ENCODE measurements at places on chromosomes 3 and 15.

DNA sequence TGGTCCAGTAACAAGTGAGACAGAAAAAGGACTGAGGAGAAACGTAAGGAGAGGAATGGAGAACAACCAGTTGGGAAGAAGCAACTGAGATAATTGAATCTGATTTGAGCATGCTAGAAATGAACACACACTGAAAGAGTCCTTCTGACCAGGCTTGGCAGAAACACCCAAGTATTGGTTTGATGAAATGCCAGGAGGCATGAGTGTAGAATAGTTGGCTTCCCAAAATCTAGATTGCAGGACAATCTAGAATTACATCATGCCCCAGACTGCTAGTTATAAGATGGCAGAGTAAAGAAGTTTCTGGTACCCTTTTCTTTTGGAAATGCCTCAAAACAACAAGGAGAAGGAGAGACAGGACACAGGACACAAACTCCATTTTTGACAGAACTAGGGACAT, 189.7 kb upstream of the STT3B start:
- H3K4me3 ChIP-seq: no peak overlapping the region
- no peaks in the 10 kb centered on the region for H3K4me1 ChIP-seq
- DNase-seq: no peak
- H3K27me3 ChIP-seq: no peaks in the 10 kb centered on the region
- H3K36me3 ChIP-seq: peaks cover 2% of the 10 kb centered on the region

- no peak overlapping the region for H3K4me3 ChIP-seq
- H3K27ac ChIP-seq: no peak overlapping the region
- peaks cover 21% of the 10 kb centered on the region for H3K27me3 ChIP-seq
Measured at GRCh38 chr15:66722757-66723540, 20.9 kb downstream of the SMAD6 start.

DNA sequence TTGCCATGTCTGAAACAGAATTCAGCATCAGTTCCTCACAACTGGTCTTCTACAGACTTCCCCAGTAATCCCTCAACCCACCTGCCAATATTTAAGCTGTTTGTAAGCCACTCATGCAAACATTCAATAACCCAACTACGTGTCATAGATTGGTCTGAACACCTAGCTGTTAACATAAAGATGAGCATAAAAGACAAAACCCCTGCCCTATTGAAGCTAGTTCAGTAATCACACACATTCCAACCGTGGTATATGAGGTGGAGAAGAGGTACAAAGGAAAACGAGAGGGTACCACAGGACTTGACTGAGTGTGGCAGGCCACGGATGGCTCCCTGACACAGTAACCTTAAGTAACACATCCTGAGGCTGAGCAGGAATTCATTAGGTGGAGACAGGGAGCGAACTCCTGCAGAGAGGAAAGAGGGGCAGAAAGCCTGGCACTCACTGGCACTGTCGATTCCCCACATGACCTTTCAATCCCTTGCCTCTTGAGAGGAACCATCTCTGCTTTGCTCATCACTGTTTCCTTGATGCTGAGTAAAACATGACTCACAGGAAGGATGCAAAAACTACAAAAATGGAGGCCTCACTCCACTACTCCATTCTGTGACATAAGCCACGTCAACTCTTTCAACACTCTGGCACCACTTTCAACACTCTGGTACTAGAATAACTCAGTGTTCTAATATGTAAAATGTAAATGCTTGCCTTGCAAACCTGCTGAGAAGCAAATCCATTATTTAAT, 31.3 kb downstream of the RPN1 start:
- H3K4me1 ChIP-seq: peaks cover 24% of the 10 kb centered on the region
- H3K27me3 ChIP-seq: no peaks in the 10 kb centered on the region
- H3K27ac ChIP-seq: peak overlapping the region; percentile 98

DNA sequence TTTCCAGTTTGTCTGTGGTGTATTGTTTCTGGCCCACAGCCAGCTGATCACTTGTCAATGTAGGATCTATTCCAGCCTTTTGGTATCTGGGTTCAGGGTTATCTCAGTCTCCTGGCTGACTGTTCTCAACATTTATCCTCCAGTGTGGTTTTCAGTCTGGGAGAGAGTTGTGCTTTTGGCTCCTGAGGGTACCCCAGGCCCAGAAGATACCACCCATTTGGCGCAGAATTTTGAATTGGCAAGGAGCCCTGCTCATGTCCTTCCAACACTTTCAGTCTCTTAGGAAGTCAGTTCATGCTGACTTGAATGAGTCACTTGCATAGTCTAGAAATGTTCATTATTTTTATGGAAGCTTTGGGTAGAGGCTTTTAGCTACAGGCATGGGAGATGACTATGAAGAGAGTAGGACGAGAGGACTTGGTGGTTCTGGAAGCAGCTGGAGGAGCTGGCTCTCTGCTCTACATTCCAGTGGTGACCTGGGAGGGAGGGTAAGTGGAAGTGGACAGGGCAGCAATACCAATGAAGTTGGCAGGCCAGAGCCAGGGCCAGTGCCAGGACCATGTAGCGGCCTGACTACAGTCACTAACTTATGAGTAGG, 7.2 kb downstream of the POLR2H start:
- H3K4me1 ChIP-seq: peaks cover 27% of the 10 kb centered on the region
- H3K36me3 ChIP-seq: peaks cover 3% of the 10 kb centered on the region
- no peaks in the 10 kb centered on the region for H3K27me3 ChIP-seq
- H3K4me3 ChIP-seq: no peak overlapping the region
- no peak for DNase-seq

DNA sequence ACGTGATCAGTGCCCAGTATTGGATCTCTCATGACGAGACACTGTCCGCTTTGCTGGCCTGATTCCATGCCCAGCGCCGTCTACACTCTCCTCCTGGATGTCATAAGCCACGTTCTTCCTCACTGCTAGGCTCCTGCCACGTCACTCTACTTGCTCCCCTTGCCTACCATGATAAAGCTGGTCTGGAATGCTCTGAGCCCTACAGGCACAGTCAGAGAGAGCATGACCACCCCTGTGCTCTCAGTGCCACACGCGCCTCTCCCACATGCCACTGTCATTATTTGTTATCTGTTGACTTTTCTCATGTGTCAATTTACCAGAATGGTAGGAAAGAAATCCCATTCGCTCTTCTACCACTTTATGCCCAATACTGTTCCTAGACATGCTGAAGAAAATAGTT, 148.6 kb downstream of the ANO10 start:
- peaks cover 18% of the 10 kb centered on the region for H3K4me1 ChIP-seq
- H3K27ac ChIP-seq: no peak overlapping the region
- H3K27me3 ChIP-seq: no peaks in the 10 kb centered on the region
- peaks cover 5% of the 10 kb centered on the region for H3K36me3 ChIP-seq

DNA sequence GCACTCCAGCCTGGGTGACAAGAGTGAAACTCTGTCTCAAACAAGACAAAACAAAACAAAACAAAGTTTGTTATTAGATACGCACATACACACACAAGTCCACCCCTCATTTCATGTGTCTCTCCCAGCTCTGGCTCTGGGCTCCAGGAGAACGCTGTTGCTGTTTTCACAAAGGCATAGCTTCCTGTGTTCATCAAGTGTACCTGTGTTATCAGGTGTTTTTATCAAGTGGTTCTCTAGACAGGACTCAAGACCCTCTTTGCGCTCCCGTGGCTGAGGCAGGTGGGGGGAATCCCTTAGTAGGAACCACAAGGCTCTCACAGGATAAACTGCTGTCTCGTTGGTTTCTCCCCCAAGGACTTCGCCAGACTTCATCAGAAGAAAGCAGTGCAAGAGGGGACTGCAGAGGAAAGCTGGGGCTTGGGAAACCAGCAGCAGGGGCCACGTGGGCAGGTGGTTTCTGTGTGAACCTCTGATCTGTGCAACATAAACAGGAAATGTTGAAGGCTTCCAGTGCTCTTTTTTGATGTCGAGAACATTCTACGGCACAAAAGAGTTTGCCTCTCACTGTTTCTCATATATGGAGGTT, 6.9 kb upstream of the PPP1R2 start:
- no peaks in the 10 kb centered on the region for H3K27me3 ChIP-seq
- H3K36me3 ChIP-seq: no peaks in the 10 kb centered on the region
- peak overlapping the region; percentile 90 for H3K4me3 ChIP-seq
- peak; percentile 52 for DNase-seq
- peak overlapping the region; percentile 98 for H3K27ac ChIP-seq

DNA sequence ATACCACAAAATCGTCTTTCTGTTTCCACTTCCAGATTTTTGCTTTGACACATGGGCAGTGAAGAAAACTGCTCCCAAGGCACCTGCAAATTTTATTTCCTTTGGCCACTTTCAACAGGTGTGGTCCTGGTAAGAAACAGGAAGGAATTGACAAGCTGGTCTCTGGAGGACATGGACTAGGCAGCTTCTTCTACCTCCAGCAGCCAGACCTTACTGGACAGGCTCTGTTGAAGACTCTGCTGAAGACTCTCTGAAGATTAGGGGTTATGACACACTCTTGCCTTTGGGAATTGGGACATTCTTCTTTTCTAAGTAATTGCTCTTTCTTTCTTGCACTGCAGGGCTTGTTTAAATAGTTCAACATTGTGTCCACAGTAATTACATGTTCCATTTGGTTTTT, 147.7 kb upstream of the DCBLD2 start:
- peaks cover 3% of the 10 kb centered on the region for H3K4me1 ChIP-seq
- H3K27ac ChIP-seq: no peak overlapping the region
- H3K27me3 ChIP-seq: no peaks in the 10 kb centered on the region
- no peak for DNase-seq

- no peak overlapping the region for H3K4me3 ChIP-seq
- H3K36me3 ChIP-seq: peaks cover 2% of the 10 kb centered on the region
- no peak overlapping the region for H3K27ac ChIP-seq
- no peak for DNase-seq
- H3K27me3 ChIP-seq: peaks cover 22% of the 10 kb centered on the region
Measured at GRCh38 chr3:171846597-171846996, 3.4 kb downstream of the TMEM212 start.

DNA sequence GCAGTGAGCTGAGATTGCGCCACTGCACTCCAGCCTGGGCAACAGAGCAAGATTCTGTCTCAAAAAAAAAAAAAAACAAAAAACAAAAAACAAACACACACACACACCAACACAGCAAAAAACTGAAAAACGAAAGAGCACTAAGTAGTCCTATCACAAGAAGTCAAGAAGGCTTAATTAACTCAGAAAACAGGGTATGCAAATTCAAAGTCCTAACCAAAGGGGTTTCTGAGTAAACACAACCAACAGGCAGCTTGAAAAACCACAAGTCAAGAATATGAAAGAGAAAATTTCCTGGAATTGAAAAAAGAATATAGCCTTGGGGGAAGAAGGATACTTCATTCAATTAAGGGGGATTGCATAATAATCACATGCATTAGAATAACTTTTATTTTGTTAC, 37.7 kb upstream of the PARP14 start:
- DNase-seq: no peak
- H3K27me3 ChIP-seq: peaks cover 7% of the 10 kb centered on the region
- H3K36me3 ChIP-seq: peaks cover 4% of the 10 kb centered on the region
- no peak overlapping the region for H3K27ac ChIP-seq
- H3K4me3 ChIP-seq: no peak overlapping the region

- H3K4me3 ChIP-seq: no peak overlapping the region
- DNase-seq: no peak
- no peak overlapping the region for H3K27ac ChIP-seq
- no peaks in the 10 kb centered on the region for H3K36me3 ChIP-seq
- H3K4me1 ChIP-seq: no peaks in the 10 kb centered on the region
Measured at GRCh38 chr3:37489355-37489754, 315.0 kb upstream of the LRRFIP2 start.

- peaks cover 20% of the 10 kb centered on the region for H3K4me1 ChIP-seq
- DNase-seq: no peak
- no peak overlapping the region for H3K4me3 ChIP-seq
Measured at GRCh38 chr3:50325497-50326181, 2.4 kb downstream of the TUSC2 start.

DNA sequence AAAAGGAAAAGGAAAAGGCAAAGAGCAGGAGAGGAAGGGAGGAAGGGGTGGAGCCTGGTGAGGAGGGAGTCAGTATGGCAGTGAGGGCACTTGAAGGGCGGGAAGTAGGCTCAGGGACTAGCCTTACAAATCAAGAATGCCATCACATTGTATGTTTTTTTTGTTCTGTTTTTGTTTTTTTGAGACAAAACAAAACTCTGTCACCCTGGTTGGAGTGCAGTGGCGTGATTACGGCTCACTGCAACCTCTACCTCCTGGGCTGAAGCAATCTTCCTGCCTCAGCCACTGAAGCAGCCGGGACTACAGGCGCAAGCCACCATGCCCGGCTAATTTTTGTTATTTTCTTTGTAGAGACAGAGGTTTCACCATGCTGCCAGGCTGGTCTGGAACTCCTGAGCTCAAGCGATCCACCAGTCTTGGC, 10.5 kb upstream of the PIK3CB start:
- no peak for DNase-seq
- H3K4me3 ChIP-seq: no peak overlapping the region
- no peaks in the 10 kb centered on the region for H3K27me3 ChIP-seq
- H3K36me3 ChIP-seq: peaks cover 2% of the 10 kb centered on the region
- peaks cover 2% of the 10 kb centered on the region for H3K4me1 ChIP-seq

GRCh38 chr3:34145796-34146195, 347.4 kb downstream of the PDCD6IP start:
- no peaks in the 10 kb centered on the region for H3K27me3 ChIP-seq
- no peak overlapping the region for H3K27ac ChIP-seq
- no peak overlapping the region for H3K4me3 ChIP-seq
- DNase-seq: no peak

DNA sequence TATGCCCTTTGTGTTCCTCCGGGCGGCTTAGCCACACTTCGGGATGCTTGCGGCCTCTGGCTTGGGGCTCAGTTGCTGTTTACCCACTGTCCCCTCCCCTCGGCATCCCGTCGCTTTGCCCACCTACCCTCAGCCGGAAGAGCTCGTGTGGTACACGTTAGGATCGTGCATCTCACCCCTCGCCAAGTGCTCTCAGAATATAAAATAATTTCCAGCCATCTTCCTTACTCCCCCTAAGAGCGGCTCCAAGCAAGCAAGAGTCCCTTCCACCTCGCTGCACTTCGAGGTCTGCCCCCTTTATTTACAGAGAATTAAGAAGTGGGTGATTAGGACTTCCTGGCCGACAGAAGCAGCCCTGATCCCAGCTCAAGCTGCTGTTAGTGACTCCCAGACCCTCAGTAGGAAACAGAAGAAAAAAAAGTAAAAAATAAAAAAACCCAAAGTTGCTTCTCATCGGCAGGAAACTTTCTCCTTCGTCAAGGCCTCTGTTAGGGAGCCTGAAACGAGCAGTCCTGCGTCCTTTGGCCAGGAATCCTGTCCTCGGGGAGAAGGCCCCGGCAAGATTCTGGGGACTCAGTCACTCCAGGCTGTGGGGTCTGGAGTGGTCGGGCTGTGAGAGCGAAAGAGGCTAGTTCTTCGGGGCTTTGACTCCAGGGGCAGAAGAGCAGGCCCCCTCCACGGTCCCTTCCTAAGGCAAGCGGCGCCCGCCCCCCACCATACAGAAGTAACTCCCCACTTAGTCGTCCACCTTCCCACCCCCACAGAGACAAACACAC, 3.0 kb downstream of the MEIS2 start:
- peak overlapping the region; percentile 95 for H3K4me3 ChIP-seq
- peaks cover 35% of the 10 kb centered on the region for H3K4me1 ChIP-seq
- H3K27ac ChIP-seq: no peak overlapping the region

GRCh38 chr15:75921732-75922703, 18.3 kb downstream of the FBXO22 start:
- no peak overlapping the region for H3K4me3 ChIP-seq
- peaks cover 22% of the 10 kb centered on the region for H3K36me3 ChIP-seq
- no peaks in the 10 kb centered on the region for H3K27me3 ChIP-seq
- peak overlapping the region; percentile 49 for H3K27ac ChIP-seq
- H3K4me1 ChIP-seq: peaks cover 31% of the 10 kb centered on the region

Data from T-helper 17 cell (primary cell).